ENCODE measurements at places on chromosomes 7 and 10. TPM values are rescaled to one million over a fixed set of nuclear protein-coding genes. Genes with fewer than 3 reads are reported as not detected.

Gene GOLGA7B
- not detected for total RNA-seq

Gene INHBA
- total RNA-seq: 38.9 TPM

Gene DLX5
- not detected for total RNA-seq

Gene FBXL13
- 2.3 TPM for total RNA-seq

Gene HEPACAM2
- under 0.01 TPM for total RNA-seq

Gene SPDYE5
- not detected for total RNA-seq

Gene RNF32
- total RNA-seq: 1.1 TPM

Gene NUTM2D
- total RNA-seq: 1.5 TPM

Gene VIPR2
- 0.85 TPM for total RNA-seq

Gene MYO1G
- total RNA-seq: under 0.01 TPM

Gene CALY
- not detected for total RNA-seq

Gene RPEL1
- total RNA-seq: under 0.01 TPM

Gene LDB3
- total RNA-seq: under 0.01 TPM

Gene PAX4
- not detected for total RNA-seq

Gene HOXA4
- total RNA-seq: 0.14 TPM

Gene APBB1IP
- 2.2 TPM for total RNA-seq

Gene LBX1
- total RNA-seq: not detected

Gene LLCFC1
- not detected for total RNA-seq

Gene LFNG
- total RNA-seq: 0.43 TPM

Gene LIPJ
- under 0.01 TPM for total RNA-seq

Gene EBLN1
- total RNA-seq: not detected

Gene UCN3
- not detected for total RNA-seq

Gene NAT16
- total RNA-seq: not detected

Gene CFTR
- total RNA-seq: 0.14 TPM

Gene RAPGEF5
- 1.1 TPM for total RNA-seq

Gene CYP2C19
- not detected for total RNA-seq

Gene EBF3
- total RNA-seq: 3.7 TPM

Gene LRRC61
- 0.85 TPM for total RNA-seq

Gene IGF2BP3
- total RNA-seq: 12.8 TPM

Gene NUDT13
- total RNA-seq: 1.4 TPM

Gene SLC13A1
- total RNA-seq: not detected
